ENCODE measurements at places on chromosomes 2 and 18.

DNA sequence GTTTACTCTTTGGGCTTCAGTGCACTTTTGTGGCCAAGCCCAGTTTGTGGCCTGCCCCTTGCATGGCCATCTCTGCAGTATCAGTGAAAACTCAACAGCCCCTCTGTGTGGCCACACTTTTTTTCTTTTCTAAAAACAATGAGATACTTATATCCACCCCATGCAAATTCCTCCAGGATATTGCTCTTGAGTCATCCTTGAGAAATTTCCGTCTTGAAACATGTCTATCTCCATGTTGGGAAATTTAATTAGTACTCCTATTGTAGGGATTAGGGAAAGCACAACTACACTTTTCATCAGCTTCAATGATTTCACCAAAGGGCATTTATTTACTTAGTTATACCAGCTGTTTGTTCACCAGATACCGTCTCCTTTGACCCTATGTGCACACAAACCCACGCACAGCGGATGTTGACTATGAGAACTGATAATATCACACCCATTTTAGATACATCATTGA, 993.1 kb downstream of the TSN start:
- no peak for DNase-seq

GRCh38 chr2:54634564-54635511, 88.6 kb upstream of the EML6 start:
- DNase-seq: peak; percentile 69

DNA sequence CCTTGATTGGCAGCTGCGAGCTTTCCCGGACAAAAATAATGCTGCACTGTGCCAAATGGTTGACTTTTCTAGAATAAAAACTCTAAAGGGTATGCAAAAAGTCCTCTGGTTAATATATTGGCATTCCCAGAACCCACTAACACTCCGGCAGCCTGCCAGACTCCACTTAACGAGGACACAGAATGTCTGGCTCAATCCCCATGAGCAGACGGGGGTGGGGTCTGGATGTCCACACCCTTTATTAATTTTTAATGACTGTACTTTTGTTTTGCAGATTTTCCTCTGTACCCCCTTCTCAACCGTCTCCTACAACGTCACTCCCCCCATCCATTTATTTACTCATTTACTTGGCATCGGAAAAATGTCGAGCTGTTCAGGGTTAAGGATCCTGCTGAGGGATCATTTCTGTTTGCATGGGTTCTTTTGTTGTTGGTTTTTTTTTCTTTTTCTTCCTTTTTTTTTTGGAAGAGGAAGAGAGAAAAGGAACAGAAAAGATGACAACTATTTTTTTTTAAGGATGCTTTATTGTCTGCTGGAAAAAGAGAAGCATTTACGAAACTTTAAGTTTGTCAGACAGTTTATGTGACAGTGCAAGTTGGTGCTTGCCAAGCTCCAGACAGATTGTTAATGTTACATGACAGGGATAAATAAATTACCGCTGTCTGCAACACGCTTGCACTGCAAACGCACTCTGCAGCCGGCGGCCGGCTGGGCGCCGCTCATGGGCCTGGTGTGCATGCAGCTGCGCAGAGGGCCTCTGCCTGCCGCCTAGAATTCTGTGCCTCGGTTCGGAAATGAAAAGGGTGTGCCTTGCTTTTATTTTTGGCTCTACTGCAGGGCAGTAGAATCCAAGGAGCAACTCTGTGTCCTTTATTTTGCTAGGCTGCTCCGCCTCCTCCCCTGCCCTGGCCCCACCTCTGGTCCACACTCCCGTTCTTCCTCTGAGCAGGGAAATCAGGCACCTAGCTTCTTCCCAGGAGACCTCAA, 3.6 kb downstream of the LDLRAD4 start:
- DNase-seq: peak; percentile 75

DNA sequence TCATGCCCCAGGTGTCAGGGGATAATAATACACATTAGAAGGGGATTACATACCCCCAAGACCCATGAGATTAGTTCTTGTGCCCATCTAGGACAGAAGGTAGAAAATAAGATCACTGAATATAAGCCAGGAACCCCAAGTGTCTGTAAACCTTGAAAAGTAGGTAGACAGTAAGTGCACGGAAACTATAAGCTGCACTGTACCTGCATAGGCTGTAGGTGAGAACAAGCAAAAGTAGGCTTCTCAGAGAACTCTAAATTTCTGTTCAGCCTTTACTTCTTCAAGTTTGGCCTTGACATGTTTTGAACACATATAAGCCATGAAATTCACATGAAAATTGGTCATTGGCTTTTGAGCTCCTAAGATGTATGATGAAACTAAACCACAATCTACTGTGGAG, 113.0 kb upstream of the FSIP2 start:
- no peak for DNase-seq

DNA sequence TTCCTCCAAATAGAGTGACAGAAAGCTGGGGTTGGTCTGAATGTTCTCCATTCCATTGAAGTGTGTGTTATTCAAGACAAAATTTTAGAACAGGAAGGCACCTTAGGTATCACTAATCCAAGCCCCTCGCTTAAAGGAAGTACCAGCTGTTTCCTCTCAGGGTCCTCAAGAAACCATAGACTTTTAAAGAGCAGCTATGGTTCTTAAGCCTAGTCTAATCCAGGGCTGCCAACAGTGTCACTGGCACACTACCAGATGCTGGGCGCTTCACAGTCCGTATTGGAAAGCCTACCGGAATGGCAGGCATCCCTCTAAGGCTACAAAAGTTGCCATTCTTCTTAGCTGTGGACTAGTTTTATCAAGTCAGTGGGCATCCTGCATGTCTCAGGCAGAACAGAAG, 1.9 kb downstream of the NEMP2 start:
- no peak for DNase-seq
